ENCODE measurements at places on chromosomes 5 and 9.

DNA sequence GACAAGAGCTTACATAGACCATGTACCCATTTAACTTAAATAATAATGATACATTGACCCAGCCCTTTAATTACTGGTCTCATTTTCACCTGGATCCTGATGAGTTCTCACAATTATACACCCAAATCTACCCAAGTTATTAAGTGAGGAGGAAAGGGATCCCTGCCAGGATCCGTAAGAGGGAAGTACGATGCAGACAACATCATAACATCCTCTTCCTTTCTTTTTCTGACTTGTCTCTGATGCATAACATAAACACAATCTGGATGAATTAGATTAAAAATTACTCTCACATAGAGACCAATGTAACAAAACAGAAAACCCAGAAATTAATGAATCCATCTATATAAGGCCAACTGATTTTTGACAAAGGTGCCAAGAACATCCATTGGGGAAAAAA lies 17.0 kb downstream of the MARCHF3 start:
- DNase-seq = no peak

DNA sequence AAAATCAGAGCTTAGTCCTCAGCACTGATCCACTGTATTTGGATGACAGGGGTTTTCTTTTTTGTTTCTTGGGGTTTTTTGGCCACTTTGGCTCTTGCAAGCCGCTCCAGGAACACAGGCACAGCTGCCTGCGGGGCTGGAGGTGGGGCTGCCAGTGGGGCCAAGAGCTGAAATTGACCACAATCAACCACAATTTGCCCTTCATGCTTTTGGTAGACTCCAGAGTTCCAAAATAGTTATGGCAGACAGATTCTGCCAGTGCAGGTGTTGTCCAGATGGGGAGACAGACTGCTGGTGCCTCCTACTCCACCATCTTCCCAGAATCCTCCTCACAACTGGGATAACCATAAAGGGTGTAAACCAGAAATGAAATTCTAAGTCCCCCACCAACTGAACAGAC lies 36.5 kb downstream of the PLEKHG4B start:
- no peak for DNase-seq

DNA sequence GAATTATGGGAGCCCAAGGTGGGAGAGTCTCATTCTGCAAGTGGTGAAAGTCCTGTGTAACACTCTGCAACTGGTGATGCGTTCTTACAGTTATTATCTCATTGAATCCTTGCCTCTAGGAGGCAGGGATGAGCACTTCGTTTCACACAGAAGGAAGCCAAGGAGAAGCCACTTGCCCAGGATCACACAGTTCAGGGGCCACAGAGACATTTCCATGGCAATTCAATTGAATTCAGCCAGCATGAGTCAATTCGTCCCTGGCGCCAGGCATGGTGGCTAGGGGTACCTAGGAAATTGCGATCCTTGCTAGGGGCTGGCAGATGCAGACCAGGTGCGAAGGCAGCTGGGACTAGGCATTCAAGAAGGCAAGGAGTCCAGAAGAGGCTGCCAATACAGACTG lies 26.2 kb downstream of the LHX2 start:
- DNase-seq = no peak

DNA sequence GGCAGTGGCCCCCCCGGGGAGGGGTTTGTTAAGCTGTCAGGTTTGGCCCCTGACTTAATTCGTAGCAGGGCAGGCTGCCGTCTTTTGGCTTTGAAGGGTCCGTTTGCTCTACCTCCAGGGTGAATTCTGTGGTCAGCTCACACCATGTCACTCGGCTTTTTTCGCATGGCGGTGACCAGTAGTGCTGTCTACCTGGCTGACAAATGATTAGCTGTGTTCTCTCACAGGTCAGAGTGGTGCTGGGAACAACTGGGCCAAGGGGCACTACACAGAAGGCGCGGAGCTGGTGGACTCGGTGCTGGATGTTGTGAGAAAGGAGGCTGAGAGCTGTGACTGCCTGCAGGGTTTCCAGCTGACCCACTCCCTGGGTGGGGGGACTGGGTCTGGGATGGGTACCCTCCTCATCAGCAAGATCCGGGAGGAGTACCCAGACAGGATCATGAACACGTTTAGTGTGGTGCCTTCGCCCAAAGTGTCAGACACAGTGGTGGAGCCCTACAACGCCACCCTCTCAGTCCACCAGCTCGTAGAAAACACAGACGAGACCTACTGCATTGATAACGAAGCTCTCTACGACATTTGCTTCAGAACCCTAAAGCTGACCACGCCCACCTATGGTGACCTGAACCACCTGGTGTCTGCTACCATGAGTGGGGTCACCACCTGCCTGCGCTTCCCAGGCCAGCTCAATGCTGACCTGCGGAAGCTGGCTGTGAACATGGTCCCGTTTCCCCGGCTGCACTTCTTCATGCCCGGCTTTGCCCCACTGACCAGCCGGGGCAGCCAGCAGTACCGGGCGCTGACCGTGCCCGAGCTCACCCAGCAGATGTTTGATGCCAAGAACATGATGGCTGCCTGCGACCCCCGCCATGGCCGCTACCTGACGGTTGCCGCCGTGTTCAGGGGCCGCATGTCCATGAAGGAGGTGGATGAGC lies 1.4 kb downstream of the TUBB4B start:
- no peak for DNase-seq

DNA sequence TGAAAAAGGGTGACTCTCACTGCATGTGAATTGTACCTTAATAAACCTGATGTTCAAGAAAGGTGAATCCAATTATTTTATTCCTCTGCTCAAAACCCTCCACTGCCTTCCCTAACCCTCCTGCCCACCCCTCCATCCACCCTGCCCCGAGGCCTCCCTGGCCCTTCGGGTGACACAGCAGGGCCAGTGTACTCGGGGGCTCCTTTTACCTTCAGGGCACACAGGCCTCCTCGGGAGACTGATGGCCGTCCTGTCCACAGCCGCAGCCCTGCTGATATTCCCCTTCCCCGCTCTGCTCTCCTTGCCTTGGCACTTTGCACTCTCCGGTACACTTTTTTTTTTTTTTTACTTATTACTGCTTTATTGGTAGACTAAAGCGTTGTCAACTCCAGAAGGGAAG lies 234.0 kb downstream of the CACNA1B start:
- DNase-seq = no peak

DNA sequence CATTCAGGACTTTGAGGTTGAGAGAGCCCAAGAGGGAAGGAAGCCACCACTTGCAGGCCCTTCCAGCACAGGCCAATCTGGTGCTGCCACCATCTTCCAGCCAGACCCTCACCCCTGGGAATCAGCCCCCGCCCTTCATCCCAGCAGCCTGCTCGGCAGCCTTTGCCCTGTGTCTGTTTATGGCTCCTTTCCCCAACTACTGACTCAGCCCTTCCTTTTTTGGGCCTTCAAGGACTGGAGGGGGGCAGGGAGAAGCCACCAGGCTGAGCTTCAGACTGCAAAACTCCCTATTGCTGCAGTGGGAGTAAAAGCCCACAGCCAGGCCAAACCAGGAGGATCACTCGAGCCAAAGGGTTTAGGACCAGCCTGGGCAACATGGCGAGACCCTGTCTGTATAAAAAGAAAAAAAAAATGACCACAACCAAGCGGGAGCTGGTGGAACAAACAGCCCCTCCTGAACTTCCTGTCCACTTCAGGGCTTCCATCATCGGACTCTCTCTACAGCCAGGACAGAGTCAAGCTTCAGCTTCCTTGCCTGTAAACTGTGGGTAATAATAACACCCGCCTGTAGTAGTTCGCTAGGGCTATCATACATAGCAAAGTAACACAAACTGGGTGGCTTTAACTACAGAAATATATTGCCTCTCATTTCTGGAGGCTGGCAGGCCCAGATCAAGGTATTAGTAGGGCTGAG lies 85.9 kb upstream of the IL17B start:
- DNase-seq = no peak

GRCh38 chr5:157821822-157822622 lies 36.9 kb downstream of the CLINT1 start:
- DNase-seq = no peak

GRCh38 chr9:69885931-69886330 lies 65.3 kb downstream of the CFAP95 start:
- no peak for DNase-seq

GRCh38 chr5:34687269-34688011 lies 31.3 kb downstream of the RAI14 start:
- no peak for DNase-seq

DNA sequence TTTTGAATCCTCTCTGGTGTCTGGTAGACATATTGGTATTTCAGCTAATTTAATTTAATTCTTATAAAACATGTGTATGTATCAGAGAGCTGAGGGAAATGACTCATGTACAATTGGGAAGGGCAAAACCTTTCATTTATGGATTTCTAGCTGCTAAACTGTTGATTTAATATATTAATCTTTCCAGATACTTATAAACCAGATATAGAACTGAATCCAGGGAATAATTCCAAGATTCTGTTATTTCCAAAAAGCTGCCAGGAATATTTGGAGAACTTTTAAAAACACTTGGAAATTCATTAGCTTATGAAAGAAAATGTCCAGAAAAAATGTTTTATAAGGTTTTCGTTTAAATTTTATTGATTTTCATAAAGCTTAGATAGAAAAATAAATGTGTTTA lies 295.5 kb downstream of the YTHDC2 start:
- DNase-seq = no peak

GRCh38 chr5:117245130-117245529 lies 670.5 kb upstream of the SEMA6A start:
- DNase-seq = no peak

DNA sequence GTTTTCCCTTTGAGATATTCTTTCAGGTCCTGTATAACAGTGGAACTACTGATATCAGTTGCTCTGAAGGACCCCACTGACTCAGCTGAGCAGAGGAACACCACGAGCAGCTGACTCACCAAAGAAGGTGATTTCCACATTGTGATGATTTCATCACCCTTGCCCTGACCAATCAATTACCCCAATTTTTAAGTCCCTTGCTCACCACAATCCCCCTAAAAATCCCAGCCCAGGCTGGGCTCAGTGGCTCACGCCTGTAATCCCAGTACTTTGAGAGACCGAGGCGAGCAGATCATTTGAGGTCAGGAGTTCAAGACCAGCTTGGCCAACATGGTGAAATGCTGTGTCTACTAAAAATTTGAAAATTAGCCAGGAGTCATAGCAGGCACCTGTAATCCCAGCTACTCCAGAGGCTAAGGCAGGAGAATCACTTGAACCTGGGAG lies 125.3 kb upstream of the ABCA1 start:
- no peak for DNase-seq

GRCh38 chr9:98129451-98129881 lies 10.4 kb upstream of the TRIM14 start:
- DNase-seq = no peak

- DNase-seq = no peak
Observed at GRCh38 chr5:96636594-96636993, 25.6 kb upstream of the CAST start.

DNA sequence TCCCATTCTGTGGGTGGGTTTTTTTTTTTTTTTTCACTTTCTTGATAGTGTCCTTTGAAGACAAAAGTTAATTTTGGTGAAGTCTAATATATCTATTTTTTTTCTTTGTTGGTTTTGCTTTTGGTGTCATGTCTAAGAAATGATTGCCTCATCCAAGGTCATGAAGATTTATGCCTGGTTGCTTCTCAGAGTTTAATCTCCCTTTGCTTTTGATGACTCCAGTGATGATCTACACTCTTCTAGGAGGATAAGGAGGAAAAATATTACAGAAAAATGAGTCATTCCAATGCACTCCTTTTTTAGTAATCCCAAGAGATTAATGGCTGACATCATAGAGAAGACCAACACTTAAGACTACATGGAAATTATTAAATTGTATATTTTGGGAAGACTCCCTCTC lies 79.7 kb upstream of the ICE1 start:
- no peak for DNase-seq

GRCh38 chr5:42005561-42006153 lies 80.6 kb downstream of the FBXO4 start:
- peak; percentile 1 for DNase-seq

- no peak for DNase-seq
Observed at GRCh38 chr5:64688965-64689364, 1.3 kb upstream of the SHISAL2B start.
